ENCODE measurements at places on chromosomes 2 and 18.

- peak; percentile 92 for DNase-seq
Measured at GRCh38 chr2:158688721-158689120, 106.4 kb upstream of the DAPL1 start.

GRCh38 chr18:36661999-36662398, 166.8 kb downstream of the TPGS2 start:
- DNase-seq: peak; percentile 9

GRCh38 chr18:7630731-7631442, 63.8 kb downstream of the PTPRM start:
- no peak for DNase-seq

DNA sequence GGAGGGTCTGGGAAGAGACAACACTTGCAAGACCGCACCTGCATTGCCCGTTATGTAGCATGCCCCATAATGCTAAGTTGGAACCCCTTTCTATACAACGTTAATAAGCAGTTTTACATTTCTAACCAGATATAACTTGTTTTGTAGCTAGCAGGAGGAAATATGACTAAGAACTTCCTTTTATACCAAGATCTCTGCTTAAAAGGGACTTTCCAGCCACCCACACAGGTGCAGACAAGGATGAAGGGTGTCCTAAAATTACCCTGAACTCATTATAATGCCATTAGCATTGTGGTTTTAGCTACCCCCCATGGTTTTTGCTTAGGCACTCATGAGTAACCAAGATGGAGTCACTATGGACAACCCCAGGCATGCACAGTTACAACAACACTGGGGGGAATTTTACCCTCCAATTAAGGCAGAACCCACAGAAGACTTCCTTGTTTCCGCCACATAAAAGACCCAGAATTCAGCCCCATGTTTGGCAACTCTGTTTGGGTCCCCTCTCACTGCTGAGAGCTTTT, 362.8 kb downstream of the CBLN2 start:
- DNase-seq: peak; percentile 73

GRCh38 chr2:158633261-158633660, 161.9 kb upstream of the DAPL1 start:
- no peak for DNase-seq

GRCh38 chr2:20225294-20226151, 593 bp upstream of the SDC1 start:
- DNase-seq: peak; percentile 78

DNA sequence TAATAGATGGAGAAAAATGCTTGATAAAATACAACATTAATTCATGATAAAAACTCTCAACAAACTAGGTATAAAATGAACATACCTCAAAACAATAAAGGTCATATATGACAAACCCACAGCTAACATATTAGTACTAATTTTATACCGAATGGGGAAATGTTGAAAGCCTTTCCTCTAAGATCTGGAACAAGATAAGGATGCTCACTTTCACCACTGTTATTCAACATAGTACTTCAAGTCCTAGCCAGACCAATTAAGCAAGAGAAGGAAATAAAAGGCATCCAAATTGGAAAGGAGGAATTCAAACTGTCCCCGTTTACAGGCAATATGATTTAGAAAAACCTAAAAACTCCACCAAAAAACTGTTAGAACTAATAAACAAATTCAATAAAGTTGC, 61.5 kb upstream of the CTIF start:
- no peak for DNase-seq

DNA sequence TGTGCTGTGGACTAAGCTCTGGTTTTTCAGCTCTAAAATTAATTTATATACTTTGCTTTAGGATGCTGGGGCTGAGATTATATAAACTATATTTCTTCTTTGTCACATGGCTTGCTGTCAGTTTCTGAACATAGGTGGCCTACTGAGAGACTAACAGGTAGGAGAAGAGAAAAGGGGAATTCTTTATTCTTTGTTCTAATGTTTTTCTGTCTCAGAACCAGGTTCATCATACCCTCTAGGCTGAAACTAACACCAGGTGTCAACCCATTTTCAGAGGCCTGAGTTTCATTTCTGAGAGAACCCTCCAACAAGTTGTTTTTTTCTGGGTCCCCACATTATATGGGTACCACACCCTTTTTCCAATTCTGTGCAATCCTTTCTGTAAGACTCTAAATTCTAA, 843.6 kb downstream of the TRIB2 start:
- no peak for DNase-seq

GRCh38 chr2:50607721-50608120, 424.2 kb downstream of the NRXN1 start:
- DNase-seq: no peak

DNA sequence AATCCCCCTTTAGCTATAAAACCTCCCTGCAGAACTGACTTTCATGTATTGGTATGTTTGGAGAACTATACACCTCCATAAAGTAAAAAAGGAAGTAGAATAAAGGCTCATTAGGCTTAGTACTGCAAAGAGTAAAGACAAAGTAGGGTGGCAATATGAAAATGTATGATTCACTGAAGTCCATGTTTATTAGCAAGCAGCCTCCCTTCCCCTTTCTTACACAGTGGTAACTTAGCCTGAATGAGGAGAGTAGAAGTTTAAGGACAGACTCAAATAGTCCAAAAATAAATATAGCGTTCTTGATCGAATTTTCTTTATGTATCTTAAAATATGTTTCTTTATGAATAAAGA, 1.5 kb downstream of the ZNF804A start:
- DNase-seq: no peak

Data from kidney tubule cell (primary cell).